Left ventricle myocardium inferior (tissue), 1 donor: ENCODE measurements at places on chromosomes 7 and 10. TPM values are rescaled to one million over a fixed set of nuclear protein-coding genes. Genes with fewer than 3 reads are reported as not detected.
A peak's percentile ranks its signal among the peaks of the same experiment; 100 is the strongest.

DNA sequence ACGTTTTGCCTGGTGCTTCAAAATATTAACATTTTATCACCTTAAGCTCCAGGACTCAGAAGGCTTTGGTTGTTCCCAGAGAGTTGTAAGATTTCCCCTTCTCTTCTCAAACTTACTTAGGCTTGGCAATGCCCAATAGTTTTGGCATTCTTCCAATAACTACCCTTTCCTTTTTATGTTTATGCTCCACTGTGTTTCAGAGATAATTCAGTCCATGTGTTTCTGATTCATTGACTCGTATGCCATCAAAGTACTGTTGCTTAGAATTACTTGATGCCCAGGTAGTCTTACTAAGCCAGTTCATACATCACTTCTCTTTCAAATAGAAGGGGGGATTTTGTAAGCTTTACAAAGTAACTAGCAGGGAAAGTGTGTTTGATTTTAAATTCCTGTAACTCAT, 66.6 kb downstream of the AGMO start:
- H3K27ac ChIP-seq: no peak overlapping the region
- no peaks in the 10 kb centered on the region for H3K27me3 ChIP-seq
- no peaks in the 10 kb centered on the region for H3K36me3 ChIP-seq
- H3K4me3 ChIP-seq: no peak overlapping the region

- H3K27me3 ChIP-seq: no peaks in the 10 kb centered on the region
- H3K27ac ChIP-seq: no peak overlapping the region
- no peak overlapping the region for H3K4me3 ChIP-seq
These were observed 55.3 kb upstream of the ZMIZ1 start for GRCh38 chr10:79013406-79013987.

LGI1 gene
- total RNA-seq: not detected

DNA sequence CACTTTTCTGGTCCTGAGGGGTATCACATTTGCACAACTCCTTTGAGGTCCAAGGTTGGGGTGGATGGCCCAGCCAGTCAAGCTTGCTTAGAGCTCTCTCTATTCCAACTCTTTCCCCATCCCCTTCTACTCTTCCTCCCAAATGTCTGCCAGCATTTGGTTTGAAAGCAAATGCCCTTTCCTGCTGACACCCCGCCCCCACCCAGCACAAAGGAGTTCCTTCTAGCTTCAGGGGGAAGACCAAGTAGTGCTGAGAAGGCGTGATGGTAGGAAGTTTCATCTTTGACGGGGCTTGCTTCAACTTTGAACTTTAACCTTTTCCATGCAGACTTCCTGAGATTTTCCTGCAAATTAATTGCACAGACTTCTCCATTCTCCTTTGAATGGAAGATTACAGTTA, 137.5 kb upstream of the TCF7L2 start:
- H3K4me1 ChIP-seq: no peaks in the 10 kb centered on the region
- no peak for DNase-seq
- H3K27ac ChIP-seq: no peak overlapping the region
- H3K4me3 ChIP-seq: no peak overlapping the region
- H3K27me3 ChIP-seq: no peaks in the 10 kb centered on the region

- peaks cover 15% of the 10 kb centered on the region for H3K4me1 ChIP-seq
- H3K27ac ChIP-seq: no peak overlapping the region
- H3K4me3 ChIP-seq: no peak overlapping the region
- peak; percentile 10 for DNase-seq
These were observed 24.3 kb downstream of the PDGFA start for GRCh38 chr7:495326-495725.

DNA sequence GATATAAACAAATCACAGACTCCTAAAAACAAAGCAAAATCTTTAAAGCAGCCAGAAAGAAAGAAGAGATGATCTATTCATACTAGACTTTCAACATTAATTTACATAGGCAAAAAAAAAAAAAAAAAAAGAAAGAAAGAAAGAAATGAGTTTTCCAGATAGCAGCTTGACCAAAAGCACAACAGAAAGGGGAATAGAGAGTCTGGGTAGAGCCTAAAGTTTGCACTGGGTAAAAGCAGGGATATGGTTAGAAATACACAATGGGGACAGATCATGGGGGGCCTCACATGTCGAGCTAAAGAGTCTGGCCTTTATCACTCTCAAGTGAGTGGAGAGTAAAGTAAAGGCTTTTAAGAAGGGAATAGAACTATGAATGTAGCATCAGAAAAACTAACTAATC, 169.8 kb downstream of the SGMS1 start:
- H3K4me1 ChIP-seq: no peaks in the 10 kb centered on the region
- H3K27me3 ChIP-seq: no peaks in the 10 kb centered on the region
- no peaks in the 10 kb centered on the region for H3K36me3 ChIP-seq
- H3K27ac ChIP-seq: no peak overlapping the region
- DNase-seq: no peak

GRCh38 chr7:141674702-141675101, 27.3 kb downstream of the DENND11 start:
- peak overlapping the region; percentile 81 for H3K27ac ChIP-seq
- peaks cover 23% of the 10 kb centered on the region for H3K4me1 ChIP-seq
- no peaks in the 10 kb centered on the region for H3K27me3 ChIP-seq
- no peak overlapping the region for H3K4me3 ChIP-seq

PRLHR gene
- not detected for total RNA-seq

DNA sequence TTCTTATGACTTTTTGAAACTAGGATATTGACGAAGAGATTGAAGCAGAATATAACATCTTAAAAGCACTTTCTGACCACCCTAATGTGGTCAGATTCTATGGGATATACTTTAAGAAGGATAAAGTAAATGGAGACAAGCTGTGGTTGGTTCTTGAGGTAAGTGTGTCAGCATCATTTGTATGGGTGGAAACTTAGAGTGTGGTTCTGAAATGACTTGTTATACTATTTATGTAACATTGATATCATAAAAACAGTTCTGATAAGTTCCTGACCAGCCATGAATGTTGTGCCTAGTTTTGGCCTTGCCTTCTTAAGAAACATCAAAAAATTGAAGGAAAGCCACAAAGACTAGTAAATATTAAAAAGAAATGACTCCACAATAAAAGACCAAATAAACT, 20.8 kb downstream of the MYO3A start:
- H3K36me3 ChIP-seq: no peaks in the 10 kb centered on the region
- H3K4me3 ChIP-seq: no peak overlapping the region
- no peak for DNase-seq
- H3K27me3 ChIP-seq: no peaks in the 10 kb centered on the region
- H3K4me1 ChIP-seq: no peaks in the 10 kb centered on the region

DNA sequence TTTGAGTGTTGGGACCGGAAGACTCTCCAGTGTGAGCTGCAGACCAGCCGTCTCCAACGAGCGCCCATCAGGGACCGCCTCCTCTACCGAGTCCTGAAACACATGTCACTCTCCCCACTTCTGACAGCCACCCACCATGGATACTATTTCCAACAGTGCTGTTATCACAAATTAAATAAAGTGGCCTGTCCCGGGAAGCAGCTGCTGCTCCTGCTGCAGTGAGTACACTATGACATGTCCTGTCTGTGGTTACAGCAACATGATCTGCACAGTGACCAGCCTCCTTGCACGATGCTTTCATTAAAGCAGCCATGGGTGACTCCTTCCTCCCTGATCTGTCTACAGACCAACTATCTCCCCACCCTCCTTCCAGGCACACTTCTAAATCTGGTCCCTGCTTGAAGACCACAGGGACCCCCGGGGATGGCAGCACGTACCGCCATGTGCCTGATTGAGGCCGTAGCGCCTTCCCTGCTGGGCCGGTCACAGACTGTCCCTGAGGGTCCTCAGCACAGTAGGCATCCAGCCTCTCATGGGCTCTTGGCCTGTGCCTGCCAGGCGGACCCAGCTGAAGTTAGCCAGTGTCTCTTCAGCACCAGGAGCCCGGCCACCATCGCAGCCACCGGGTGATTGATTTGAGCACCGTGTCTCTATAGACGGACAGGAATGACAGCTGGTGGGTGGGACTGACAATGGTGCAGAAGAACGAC, 58.8 kb downstream of the TCERG1L start:
- no peak overlapping the region for H3K27ac ChIP-seq
- peaks cover 89% of the 10 kb centered on the region for H3K27me3 ChIP-seq
- H3K4me1 ChIP-seq: no peaks in the 10 kb centered on the region
- H3K4me3 ChIP-seq: no peak overlapping the region

- H3K27ac ChIP-seq: no peak overlapping the region
- no peaks in the 10 kb centered on the region for H3K27me3 ChIP-seq
- H3K4me1 ChIP-seq: peaks cover 16% of the 10 kb centered on the region
- no peak for DNase-seq
- no peak overlapping the region for H3K4me3 ChIP-seq
These were observed 45.2 kb downstream of the DIP2C start for GRCh38 chr10:644076-644942.

DNA sequence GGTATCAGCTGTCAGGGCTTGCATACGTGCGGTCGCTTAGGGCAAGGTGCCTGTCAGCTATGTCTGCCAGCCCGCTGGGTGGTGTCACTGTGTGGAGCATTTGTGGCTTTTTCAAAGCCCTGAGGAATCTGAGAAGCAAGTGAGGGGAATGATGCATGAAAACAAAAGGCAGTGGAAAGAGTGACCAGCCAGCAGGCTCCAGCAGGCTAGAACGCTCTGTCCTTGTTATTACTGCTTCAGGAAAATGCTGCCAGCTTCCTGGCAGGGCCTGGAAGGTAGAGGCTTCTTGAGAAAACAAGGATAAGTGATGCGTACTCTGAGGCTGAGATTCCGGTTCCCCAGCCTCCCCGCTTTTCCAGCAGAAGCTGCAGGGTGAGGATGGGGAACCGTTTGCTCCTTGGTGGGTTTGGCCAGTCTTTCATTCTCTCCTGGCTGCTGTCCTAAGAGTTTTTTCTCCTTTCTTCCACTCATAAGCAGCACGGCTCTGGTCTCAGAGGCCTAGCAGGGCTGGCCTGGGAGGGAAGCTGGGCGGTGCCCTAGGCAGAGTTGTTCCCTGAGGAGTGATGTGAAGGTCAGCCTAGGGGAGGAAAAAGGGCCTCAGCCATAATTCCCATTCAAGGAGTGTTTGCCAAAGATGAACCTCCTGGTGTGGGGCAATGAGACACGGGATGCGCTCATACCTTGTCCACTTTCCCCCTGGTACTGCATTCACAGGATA, 42.8 kb upstream of the MKLN1 start:
- peak; percentile 37 for DNase-seq
- no peaks in the 10 kb centered on the region for H3K27me3 ChIP-seq
- no peaks in the 10 kb centered on the region for H3K36me3 ChIP-seq
- H3K4me3 ChIP-seq: no peak overlapping the region
- peaks cover 40% of the 10 kb centered on the region for H3K4me1 ChIP-seq

PRRT4 gene
- total RNA-seq: 1.6 TPM

DNA sequence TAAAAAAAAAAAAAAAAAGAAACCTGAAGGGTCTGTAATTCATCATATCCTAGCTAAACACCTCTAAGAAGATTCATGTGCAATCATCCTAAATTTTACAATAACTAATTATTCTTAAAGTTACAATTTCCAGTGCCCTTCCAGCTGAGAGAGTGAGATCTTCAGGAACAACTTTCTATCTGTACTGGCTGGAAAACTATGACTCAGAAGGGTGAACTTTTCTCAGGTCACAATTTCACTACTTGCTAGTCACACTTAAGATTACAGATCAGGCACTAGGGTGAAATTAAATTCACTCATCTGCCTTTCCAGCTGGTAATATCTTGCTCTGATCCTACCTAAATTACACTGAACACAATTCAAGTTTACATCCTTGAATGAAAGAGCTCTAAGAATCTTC, 158.8 kb downstream of the ANK3 start:
- H3K27ac ChIP-seq: peak overlapping the region; percentile 10
- no peak for DNase-seq
- H3K27me3 ChIP-seq: no peaks in the 10 kb centered on the region

DNA sequence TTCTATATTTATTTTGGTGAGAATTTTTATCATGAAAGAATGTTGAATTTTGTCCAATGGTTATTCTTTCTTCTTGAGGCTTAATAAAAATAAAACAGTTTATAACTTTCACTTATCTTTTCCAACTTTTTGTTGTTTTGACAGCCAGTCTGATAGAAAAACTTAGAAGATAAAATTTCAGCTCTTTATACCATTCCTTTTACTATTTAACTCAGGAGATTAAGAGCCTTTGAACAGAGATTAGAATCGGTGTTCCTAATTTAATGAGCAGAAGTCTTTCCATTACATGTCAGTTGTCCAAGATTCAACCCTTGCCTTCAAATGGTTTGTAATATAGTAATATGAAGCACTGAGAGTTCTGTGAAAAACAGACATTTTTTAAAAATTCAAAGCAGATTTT, 97.8 kb upstream of the SEC61G start:
- no peak for DNase-seq
- no peaks in the 10 kb centered on the region for H3K4me1 ChIP-seq

GRCh38 chr7:32215697-32216096, 145.5 kb upstream of the PDE1C start:
- H3K27me3 ChIP-seq: peaks cover 28% of the 10 kb centered on the region
- H3K27ac ChIP-seq: no peak overlapping the region
- no peak for DNase-seq
- no peak overlapping the region for H3K4me3 ChIP-seq
- peaks cover 4% of the 10 kb centered on the region for H3K4me1 ChIP-seq
- no peaks in the 10 kb centered on the region for H3K36me3 ChIP-seq

EIF3A gene
- 103 TPM for total RNA-seq

DNA sequence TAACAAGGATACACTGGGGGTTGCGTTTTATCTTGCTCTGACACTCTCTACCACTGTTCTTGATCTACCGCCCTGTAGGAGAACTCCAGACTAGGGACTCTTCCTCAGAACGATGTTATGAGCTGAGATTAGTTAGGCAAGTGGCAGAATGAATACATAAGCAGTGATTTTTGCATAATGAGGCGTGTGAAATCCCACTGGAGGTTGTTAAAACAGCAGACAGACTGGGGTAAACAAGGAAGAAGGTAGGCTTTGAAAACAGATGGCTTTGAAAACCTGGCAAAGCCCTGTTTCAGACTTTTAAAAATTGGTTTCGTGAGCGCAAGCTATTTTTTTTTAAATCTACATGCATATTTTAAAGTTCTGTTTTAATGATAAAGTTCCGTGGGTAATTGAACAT, 785.2 kb downstream of the TYW1 start:
- no peak overlapping the region for H3K27ac ChIP-seq
- H3K4me1 ChIP-seq: no peaks in the 10 kb centered on the region
- H3K27me3 ChIP-seq: peaks cover 24% of the 10 kb centered on the region
- H3K4me3 ChIP-seq: no peak overlapping the region

DNA sequence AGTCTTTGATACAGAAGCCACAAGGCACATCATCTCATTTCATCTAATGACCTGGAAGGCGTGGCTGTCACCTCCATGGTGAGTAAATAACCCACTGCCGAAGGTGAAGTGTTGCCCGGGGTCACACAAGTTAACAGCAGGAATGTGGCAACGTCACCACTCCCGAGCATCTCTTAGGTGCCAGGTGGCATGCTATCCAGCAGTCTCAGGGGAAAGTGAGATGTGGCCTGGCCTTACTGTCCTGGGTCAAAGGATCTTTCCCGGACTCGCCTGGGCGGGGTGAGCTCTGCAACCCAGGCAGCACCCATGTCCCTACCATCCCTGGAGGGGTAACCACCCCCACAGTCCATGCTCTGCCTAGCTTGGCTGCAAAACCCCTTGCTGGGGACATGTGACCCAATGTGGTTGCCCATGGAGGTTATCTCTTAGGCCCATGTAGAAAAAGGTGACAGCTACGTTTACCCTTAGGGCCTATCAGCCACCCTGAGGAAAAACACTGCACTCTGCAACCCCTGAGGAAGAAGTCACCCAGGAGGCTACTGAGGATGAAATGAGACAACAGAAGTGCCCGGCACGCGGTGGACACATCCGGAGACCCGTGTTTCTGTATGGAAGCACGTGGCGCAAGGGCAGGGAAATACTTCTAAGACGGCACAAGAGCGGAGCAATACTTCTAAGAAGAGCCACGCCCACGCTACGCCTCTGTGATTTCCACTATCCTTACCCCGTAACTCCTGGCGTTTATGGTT, 52.0 kb downstream of the BAIAP2L1 start:
- DNase-seq: no peak
- H3K27me3 ChIP-seq: no peaks in the 10 kb centered on the region
- no peak overlapping the region for H3K4me3 ChIP-seq
- H3K4me1 ChIP-seq: peaks cover 2% of the 10 kb centered on the region
- no peaks in the 10 kb centered on the region for H3K36me3 ChIP-seq
- no peak overlapping the region for H3K27ac ChIP-seq
